ENCODE measurements at places on chromosomes 6 and 20.

DNA sequence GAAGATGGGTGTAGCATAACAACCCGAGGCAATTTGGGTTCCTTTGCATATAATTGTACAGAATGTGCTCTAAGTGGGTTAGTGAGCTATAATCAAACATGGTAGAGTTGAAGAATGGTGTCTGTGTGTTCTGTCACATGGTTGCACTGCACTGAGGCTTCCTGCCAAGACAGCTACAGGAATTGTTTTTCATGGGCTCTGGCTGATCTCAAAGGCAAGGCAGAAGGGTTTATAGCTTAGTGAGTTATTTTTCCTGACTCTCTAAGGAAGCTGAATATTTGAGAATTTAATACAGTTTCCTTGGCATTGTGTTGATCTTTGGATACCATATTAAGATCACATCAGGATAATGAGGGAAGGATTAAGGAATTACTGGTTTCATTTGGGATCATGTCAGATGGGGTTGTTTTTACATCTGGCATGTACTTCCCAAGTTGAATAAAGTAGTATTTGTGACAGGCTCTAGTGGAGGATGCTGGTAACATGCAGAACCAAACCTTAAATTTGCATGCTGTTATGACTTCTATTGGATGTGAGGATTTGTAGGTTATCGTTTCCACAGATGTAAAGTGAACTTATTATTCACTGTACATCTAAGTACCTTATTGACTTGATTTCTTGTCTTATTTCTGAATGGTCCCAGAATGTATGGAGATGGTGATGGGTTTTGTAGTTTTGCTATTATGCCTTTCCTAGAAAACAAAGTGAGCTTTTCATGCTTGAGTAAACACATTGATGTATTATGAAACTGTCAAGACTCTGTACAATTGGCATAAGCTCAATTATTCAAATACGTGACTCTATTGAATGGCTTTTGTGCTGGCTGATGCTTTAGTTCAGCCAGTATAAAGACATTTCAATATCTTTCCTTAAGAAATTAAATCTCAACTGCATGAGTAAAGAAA is 43.3 kb downstream of the LRRC1 start:
- DNase-seq: no peak

DNA sequence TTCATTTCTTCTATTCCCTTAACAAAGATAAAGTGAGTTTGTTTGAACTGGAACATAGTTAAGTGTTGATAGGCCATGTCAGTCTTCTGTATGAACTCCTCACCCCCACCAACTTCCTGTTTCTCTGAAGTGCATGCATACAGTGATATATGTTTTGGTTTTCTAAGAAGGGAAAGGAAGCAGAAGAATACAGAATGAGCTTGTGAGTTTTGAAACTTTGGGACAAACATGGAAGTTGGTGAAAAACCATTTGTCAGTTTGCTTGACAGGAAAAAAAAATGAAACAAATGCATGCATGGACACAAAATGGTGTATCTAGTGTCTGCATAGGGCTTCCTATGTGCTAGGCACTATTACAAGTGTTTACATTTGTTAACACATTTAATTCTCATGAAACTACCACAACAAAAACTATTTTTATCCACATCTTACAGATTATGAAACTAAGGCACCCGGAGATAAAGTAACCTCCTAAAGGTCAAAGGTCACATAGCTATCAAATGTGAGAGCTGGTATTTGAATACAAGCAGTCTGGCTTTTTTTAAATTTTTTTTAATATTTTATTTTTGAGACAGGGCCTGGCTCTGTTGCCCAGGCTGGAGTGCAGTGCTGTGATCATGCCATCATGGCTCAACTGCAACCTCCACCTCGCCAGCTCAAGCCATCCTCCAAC is 105.9 kb downstream of the ADGRB3 start:
- DNase-seq: no peak

- DNase-seq: no peak
These were observed 492.0 kb upstream of the MARCKS start for GRCh38 chr6:113365191-113365590.

DNA sequence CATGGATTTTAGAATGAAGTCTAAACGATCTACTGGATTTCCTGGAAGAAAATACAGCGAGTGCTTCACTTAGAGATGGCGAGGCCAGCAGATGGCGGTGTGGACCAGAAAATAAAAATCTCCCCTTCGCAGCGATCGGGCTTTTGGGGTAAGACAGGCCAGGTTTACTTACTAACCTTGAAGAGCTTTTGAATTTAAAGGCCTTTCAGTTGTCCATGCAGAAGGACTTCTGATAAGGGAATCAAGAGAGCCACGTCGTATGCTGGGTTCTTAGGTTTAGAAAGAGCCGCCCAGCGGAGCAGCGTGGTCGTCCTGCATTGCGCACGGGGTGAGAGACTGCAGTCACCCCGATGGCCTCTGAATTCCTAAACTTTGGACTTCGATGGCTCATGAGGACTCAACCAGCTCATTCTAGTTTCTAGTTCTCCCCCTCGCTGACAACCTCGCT is 125.2 kb upstream of the RALGAPA2 start:
- DNase-seq: peak; percentile 12

DNA sequence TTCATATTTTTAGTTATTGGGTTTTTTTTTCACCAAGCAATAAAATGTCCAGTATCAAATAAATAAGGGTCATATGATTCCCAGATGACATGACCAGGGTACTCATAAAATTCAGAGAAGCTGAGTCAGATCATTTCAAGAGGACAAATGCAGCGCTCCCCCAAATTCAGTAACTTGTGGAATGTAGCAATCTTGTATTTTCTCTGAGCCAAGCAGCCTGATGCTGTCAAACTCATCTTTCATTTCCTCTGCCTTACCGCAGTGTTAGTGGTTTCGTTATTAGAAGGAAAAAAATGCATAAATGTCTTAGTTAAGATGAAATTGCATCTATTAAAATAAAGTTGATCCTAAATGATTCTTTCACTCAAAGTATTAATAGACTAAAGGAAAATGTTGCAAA is 57.8 kb upstream of the EDN1 start:
- peak; percentile 4 for DNase-seq

GRCh38 chr6:40888456-40888990 is 150.5 kb downstream of the UNC5CL start:
- no peak for DNase-seq

GRCh38 chr6:167549213-167549612 is 224.3 kb downstream of the TTLL2 start:
- DNase-seq: no peak

DNA sequence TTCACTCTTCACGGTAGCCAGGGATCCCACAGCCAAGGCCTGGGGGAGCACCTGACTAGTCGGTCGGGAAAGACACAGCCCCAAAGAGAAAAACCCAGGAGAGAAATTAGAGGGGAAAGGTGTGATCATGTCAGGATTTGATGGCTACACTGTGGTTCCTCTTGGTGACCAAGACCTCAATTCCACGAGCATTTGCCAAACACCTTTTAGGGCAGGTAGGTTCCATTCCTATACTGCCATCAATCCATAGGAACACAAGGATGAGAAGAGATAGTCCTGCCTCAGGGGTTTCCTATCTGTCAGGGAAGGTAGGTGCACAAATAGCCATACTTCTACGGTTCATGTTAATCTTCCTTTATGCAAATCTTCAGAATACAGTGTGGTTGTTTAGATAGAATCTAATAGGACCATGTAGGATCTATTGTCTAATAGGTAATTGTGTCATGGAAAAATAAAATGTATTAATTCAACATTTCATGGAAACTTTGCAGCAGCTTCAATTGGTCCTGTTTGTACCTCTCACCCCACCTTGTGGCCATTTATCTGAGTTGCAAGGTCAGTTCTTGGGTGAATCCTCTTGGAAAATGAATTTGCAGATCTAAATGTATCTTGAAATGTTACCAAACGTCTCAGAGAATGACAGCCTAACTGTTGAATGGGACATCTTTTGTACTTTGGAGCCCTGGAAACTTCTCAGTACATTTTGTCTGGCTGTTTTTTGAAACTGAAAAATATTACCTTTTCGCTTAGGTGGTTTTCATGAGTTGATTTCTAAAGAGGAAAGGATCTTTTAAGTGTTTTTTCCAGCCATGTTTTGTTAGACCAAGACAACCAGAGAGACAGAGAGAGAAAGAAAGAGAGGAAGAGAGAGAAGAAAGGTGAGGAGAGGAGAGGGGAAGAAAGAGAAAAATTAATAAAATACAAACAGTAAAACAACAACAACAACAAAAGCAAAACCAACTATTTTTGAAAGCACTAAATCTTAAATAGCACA is 33.7 kb upstream of the IYD start:
- DNase-seq: peak; percentile 6
